Activated CD4-positive, alpha-beta T cell treated with anti-CD3 and anti-CD28 coated beads, Interleukin-2, amount 10 ng/mL, durations not matched to agents 24 days and 14 days (primary cell): ENCODE measurements at places on chromosomes 6 and 20. TPM values are rescaled to one million over a fixed set of nuclear protein-coding genes. Genes with fewer than 3 reads are reported as not detected.

Gene DPPA5
- not detected in 2 replicates for total RNA-seq

Gene EDN1
- total RNA-seq: 0.26 TPM in 1 of 2 replicates, not detected in the other

Gene MARCKS
- 0.05 TPM in 1 of 2 replicates, not detected in the other for total RNA-seq

Gene ULBP1
- 0.49 and 0.76 TPM in 2 replicates for total RNA-seq

Gene PAK5
- not detected in 2 replicates for total RNA-seq

Gene SIRPB1
- 0.82 and 2.8 TPM in 2 replicates for total RNA-seq

Gene TBC1D7
- total RNA-seq: 25.1 and 26.8 TPM in 2 replicates

Gene SKIC2
- 92.8 and 93.7 TPM in 2 replicates for total RNA-seq
